ENCODE measurements at places on chromosomes 5 and 9.

DNA sequence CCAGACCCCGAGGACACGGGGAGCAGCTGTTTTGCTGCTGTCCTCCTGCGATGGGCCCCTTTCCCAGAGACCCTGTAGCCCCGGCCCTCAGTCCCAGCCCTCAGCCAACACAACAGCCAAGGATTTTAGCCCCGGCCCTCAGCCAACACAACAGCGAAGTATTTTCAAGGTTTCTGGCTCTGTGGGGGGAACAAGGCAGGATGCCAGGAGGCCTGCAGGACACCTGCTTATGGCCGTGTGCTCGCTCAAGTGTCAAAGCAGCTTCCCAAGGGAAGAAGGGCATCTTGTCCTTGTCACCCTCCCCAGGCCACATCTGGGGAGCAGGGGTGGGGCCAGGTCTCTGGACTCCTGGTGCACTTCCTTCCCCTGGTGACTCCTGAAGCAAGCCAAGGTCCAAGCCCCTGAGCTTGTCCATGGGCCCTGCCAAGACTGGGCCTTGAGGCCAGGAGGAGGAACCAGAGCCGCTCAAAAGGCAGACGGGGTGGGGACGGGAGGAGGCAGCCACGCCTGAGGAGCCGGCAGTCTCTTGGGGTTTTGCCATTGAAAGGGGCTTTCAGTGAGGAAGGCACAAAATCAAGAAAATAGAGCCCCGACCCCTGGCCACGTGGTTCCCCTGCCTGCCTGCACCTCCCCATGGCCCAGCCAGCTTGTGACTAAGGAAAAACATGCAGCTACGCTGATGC is 10.8 kb downstream of the KCNT1 start:
- H3K4me3 ChIP-seq = no peak overlapping the region
- H3K36me3 ChIP-seq = no peaks in the 10 kb centered on the region
- no peak for DNase-seq
- no peaks in the 10 kb centered on the region for H3K4me1 ChIP-seq
- H3K27me3 ChIP-seq = no peaks in the 10 kb centered on the region
- H3K27ac ChIP-seq = no peak overlapping the region

DNA sequence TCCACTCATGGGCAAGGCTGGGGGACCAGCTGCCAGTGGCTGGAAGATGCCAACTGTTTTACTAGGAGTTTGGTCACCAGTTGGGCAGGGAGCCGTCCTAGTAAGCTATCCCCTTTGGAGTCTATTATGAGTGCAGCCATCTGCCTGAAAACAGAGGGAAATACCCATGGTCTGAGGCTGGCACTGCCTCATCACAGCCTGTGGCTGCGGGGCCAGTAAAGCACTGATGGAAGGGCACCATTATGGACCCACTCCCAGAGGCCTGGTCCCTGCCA is 187.2 kb upstream of the PANK3 start:
- H3K27me3 ChIP-seq = no peaks in the 10 kb centered on the region
- H3K4me3 ChIP-seq = no peak overlapping the region
- no peaks in the 10 kb centered on the region for H3K4me1 ChIP-seq
- DNase-seq = no peak
- H3K36me3 ChIP-seq = no peaks in the 10 kb centered on the region

DNA sequence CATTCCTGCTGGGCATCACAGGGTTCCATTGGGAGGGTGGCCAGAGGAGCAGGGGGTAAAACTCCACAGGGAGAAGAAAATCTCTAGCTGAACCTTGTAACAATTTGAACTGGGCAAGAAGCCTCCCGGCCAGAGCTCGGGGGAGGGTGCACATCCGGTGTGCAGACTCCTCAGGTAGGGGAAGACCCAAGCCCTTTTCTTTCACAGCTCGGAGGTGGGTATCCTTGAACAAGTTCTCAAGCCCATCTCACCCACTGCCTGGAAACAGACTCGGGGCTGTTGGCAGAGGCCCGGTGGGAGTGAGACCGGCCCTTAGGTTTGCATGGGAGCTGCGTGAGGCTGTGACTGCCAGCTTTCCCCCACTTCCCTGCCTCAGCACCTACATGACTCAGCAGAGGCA is 111.5 kb upstream of the IL7R start:
- no peak overlapping the region for H3K4me3 ChIP-seq
- H3K27me3 ChIP-seq = no peaks in the 10 kb centered on the region
- no peak overlapping the region for H3K27ac ChIP-seq
- DNase-seq = no peak
- H3K4me1 ChIP-seq = no peaks in the 10 kb centered on the region

- DNase-seq = no peak
- H3K27me3 ChIP-seq = no peaks in the 10 kb centered on the region
- no peaks in the 10 kb centered on the region for H3K36me3 ChIP-seq
- H3K27ac ChIP-seq = no peak overlapping the region
- H3K4me3 ChIP-seq = no peak overlapping the region
- H3K4me1 ChIP-seq = no peaks in the 10 kb centered on the region
Observed at GRCh38 chr5:179233909-179234562, 111.2 kb downstream of the ADAMTS2 start.

- no peak overlapping the region for H3K4me3 ChIP-seq
- H3K27me3 ChIP-seq = no peaks in the 10 kb centered on the region
- peaks cover 1% of the 10 kb centered on the region for H3K36me3 ChIP-seq
- DNase-seq = no peak
Observed at GRCh38 chr9:127918183-127919107, 1.6 kb upstream of the ST6GALNAC4 start.

- DNase-seq = no peak
- no peaks in the 10 kb centered on the region for H3K27me3 ChIP-seq
- H3K27ac ChIP-seq = no peak overlapping the region
Observed at GRCh38 chr9:104866191-104866590, 61.8 kb downstream of the ABCA1 start.

GRCh38 chr5:158957196-158957595 is 142.5 kb downstream of the EBF1 start:
- H3K27ac ChIP-seq = peak overlapping the region; percentile 90
- H3K36me3 ChIP-seq = no peaks in the 10 kb centered on the region
- no peak for DNase-seq
- H3K4me3 ChIP-seq = 0 out of 2 replicates have a peak overlapping the region, but pooled peaks have one; percentile 2

DNA sequence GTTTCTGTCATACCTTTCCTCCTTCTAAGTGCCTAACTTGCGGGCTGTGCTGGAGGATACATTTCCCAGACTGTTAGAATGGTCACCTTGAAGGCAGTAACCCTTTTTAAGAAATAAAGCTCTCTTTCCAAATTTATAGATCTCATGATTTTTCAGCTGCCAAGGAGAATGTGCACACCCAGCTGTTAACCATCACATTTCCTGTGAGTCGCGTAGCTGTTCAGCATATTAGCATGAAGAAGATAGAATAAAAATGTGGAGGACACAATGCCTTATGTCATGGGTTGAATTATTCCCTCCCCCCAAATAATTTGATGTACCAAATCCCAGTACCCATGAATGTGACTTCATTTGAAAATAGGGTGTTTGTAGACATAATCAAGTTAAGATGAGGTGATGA is 729.4 kb downstream of the MTRR start:
- H3K4me3 ChIP-seq = no peak overlapping the region
- no peaks in the 10 kb centered on the region for H3K4me1 ChIP-seq
- no peak for DNase-seq
- H3K27me3 ChIP-seq = no peaks in the 10 kb centered on the region

DNA sequence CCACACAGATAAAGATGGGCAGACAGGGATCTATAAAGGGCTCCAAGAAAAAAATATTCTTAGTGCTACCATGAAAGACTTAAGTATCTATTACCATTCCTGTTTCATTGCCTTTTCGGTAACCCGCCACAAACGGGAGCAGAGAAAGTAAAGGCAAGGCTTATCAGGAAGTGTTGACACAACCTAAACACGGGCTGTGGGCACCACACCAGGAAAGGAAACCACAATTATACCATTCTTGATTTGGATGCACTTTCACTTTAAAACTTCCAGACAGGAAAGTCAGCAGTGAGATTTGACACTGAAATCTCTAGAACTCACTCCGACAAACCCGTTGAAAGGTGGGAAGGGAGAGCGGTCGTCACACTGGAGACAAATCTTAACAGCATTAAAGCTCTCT is 6.5 kb downstream of the TLE1 start:
- no peak overlapping the region for H3K27ac ChIP-seq
- no peaks in the 10 kb centered on the region for H3K36me3 ChIP-seq
- H3K4me1 ChIP-seq = no peaks in the 10 kb centered on the region
- H3K4me3 ChIP-seq = no peak overlapping the region
- no peak for DNase-seq
- H3K27me3 ChIP-seq = no peaks in the 10 kb centered on the region

DNA sequence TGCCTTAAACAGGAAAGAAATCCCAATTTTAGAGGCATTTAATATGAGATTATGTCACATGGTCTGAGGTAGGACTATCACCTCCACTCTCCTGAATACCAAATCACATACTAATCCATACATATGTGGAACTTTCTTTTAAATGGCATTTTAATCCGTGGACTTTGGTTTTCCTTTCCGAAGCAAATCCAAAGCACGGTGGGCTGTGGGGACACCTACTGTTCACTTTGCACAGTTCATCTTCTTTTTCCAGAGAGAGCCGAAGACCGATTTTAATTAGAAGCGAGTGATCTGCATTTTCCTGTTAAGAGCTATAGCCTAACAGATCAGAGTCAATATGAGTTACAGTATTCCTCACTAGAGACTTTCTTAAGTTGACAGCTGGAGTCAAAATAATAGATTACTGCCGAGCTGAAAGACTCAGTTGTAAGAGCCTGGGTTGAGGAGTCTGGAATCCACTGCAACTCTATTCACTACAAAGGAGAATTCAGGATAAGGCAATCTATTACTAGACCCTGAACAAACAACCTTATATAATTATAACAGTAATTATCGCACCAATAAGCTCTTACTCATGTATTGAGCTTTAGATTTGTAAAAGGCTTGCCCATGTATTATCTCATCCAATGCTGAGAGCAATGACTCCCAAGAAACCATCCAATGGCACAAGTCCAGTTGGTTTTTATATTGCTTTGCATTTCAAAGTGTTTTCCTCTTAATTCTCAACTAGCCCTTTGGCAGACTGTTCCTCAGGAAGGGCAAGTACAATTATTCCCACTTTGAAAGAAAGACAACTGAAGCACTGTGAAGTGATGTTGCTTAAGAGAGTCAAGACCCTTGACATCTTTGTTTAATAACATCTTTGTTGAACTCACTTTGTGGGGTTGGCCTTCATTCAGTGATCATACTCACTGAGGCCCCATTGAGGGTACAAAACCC is 144.7 kb downstream of the TRPM6 start:
- no peaks in the 10 kb centered on the region for H3K27me3 ChIP-seq
- no peak overlapping the region for H3K27ac ChIP-seq
- no peaks in the 10 kb centered on the region for H3K4me1 ChIP-seq
- DNase-seq = no peak

All from GM12878 (cell line).